Neural crest cell (in vitro differentiated cells): ENCODE measurements at places on chromosomes 11 and 22.

DNA sequence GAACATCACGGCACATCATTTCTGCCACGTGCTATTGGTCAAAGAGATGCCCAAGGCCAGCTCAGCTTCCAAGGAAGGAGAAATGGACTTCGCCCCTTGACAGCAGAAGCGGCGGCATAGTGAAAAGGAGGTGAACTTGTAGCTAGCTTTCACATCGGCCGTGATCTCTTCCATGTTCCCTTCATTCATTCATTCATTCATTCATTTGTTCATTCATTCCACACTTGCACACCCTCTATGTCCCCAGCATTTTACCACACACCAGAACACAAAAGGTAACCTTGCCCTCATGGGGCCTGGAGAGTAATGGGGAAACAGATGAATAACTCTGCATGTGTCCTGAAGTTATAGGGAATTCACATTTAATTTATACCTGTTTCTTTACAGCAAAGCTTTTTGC lies 1.1 kb upstream of the CYTH4 start:
- DNase-seq, result no peak

- DNase-seq, result no peak
These were observed 14.6 kb downstream of the NAV2 start for GRCh38 chr11:19727246-19727645.

GRCh38 chr11:35426351-35426750 lies 7.0 kb upstream of the SLC1A2 start:
- no peak for DNase-seq

DNA sequence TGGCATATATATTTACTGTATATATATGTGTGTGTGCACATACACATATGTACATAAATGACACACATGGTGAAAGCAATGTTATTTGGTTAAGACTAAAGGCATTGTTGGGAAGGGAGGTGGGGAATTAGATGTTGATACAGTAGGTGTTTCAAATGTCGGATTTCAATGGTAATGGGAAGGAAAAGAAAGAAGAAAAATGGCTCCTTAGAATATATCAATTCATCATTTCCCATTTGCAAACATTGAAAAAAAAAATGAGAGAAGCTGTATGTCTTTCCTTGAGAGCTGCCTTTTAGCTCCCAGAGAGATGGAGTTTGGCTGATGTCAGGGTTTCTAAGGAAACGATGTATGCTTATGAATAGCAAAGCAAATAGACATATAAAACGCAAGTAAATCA lies 33.4 kb upstream of the ATXN10 start:
- no peak for DNase-seq

- no peak for DNase-seq
These were observed 7.3 kb upstream of the EHF start for GRCh38 chr11:34613552-34614056.

GRCh38 chr11:14971865-14972580 lies at the start of gene CALCA:
CALCA (minus strand) TSS chr11:14972351; CDS start chr11:14971192, 1,159 bp downstream.
- no peak for DNase-seq
